ENCODE measurements at places on chromosomes 4 and X.

- DNase-seq: no peak
Measured at GRCh38 chr4:151256134-151256533, 20.8 kb upstream of the PRSS48 start.

GRCh38 chr4:127622921-127623796 is 9.6 kb upstream of the INTU start:
- no peak for DNase-seq

- DNase-seq: no peak
Measured at GRCh38 chr4:31059753-31060522, 339.8 kb downstream of the PCDH7 start.

DNA sequence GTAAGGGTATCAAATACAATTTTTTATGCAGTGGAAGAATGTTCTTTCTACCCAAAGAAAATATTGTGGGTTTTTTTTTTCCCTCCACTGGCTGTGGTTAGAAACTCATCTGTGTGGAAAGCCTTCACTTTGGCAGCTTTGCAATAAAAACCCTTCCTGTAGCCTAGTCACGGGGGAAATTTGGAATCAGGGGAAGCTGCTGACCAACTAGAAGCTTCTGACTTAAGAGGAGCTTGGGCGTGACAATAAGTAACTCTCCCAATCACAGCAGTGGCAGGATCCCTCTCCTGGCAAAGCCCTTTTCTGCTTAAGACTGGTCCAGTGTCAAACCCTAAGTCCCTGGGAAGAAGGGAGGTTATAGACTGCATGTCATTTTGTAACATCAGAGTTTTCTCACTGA is 87.9 kb downstream of the LRRC66 start:
- DNase-seq: no peak

- DNase-seq: no peak
Measured at GRCh38 chr4:113555868-113556267, 205.7 kb downstream of the CAMK2D start.

GRCh38 chr4:164866817-164867490 is 10.0 kb upstream of the APELA start:
- no peak for DNase-seq

DNA sequence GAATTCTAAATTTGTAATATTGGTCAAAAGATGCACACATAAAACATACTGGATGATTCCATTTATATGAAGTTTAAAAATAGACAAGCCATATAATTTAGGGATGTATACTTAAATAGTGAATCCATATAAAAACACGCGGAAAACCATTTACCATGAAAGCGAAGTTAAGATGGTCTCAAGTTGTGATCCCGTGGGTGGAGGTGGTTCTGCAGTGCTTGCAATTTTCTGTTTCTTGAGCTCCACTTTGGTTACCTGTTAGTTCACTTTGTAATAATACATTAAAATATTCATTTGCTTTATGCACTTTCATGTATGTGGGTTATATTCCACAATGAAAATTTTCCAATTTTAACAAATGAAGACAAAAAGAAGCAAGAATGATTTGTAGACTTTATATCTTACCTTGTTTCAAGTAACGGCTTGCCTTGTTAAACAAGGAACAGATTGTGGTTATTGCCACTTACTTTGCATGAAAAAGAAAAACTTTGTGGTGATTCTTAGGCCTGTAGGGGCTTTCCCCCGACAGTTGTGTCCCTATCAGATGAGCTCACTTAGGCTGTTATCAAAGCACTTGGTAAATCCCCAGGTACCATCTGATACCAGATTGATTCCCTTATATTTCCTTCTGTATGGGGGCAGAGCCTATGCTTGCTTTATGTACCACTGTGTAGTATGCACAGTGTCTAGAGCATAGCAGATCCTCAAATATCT is 12.2 kb downstream of the UCP1 start:
- DNase-seq: peak; percentile 21

- no peak for DNase-seq
Measured at GRCh38 chr4:95255396-95256107, 293.2 kb downstream of the UNC5C start.

GRCh38 chr4:54988655-54989054 is 136.7 kb downstream of the KDR start:
- no peak for DNase-seq

DNA sequence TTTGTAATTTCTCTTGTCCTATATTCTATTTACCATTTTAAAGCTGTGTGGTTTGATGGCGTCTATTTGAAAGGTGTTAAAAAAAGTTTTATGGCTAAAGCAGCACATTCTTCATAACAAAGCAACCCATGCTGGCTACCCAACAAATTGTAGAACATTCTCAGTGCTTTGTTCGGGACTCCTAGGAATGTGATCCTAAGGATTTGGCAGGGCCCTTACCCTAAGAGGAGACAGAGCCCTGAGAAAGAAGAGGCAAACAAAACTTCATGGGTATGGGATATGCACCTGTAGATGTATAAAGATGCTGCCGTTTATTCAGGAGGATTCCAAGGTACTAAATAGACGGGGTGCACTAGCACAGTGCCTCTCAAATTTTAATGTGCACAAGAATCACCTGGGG is 370.8 kb upstream of the DIPK2B start:
- no peak for DNase-seq

DNA sequence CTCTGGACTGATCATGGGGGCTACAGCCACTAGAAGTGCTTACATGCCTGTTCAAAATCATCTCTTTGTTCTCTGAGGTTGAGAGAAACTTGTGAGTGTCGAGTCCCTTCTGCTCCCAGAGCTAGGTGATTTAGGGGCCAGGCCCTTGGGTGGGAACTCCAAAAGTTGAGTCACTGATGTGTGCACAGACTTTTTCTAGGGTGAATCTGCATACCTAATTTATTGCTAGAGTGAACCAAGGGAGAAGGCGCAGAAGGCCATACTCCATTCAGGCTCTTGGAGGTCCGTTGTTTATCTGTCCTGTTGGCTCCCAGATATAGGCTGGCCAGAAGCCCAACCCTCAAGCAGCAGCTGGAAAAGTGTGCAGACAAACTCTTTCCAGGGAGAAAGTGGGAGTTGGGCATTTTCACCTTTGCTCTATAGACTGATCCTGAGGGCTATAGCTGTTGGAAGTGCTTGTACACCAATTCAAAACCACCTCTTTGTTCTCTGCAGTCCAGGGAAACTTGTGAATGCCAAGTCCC is 80.8 kb upstream of the ARX start:
- DNase-seq: no peak

DNA sequence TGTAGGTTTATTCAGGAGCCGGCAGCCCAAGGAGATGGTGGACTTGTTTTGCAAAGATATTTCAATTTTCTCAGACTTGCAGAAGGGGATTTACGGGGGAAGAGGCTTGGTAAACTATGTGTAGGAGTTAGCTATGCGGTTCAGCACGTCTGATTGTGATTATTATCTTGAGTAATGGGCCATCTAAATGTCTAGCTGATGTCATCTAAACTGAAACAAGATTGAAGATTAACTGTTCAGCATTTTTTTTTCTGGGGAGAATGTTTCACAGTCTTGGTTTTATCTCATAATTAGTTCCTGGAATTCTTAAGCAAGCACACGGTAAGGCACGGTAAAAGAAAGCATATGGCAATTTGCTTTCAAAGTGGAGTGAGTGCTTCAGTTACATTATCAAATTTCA is 207.3 kb upstream of the CXorf51B start:
- DNase-seq: no peak

GRCh38 chr4:122764821-122765215 is 32.3 kb downstream of the BBS12 start:
- no peak for DNase-seq

DNA sequence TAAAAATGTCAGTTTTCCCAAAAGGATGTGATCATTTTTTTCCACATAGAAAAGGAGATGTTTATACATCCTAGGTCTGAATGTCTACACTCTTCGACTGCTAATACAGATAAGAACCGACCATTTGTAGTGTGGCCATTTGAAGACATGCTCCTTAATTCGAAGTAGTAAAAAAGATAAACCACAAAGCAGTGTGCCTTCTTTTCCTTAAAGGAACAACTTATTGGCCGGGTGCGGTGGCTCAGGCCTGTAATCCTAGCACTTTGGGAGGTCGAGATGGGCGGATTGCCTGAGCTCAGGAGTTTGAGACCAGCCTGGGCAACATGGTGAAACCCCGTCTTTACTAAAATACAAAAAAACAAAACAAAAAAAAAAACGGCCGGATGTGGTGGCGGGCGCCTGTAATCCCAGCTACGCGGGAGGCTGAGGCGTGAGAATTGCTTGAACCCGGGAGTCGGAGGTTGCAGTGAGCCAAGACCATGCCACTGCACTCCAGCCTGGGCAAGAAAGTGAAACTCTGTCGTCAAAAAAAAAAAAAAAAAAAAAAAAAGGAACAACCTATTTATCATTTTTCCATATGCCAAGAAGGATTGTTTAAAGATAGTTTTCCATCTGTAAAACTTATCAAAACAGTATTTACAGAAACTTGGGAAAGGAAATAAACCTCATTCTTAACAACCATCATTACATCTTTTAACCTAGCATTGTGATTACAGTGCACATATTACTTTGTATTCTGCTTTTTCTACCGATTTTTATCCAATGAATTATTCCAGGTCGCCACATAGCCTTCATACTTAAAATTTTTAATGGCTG is 2.6 kb downstream of the INTS6L start:
- no peak for DNase-seq

DNA sequence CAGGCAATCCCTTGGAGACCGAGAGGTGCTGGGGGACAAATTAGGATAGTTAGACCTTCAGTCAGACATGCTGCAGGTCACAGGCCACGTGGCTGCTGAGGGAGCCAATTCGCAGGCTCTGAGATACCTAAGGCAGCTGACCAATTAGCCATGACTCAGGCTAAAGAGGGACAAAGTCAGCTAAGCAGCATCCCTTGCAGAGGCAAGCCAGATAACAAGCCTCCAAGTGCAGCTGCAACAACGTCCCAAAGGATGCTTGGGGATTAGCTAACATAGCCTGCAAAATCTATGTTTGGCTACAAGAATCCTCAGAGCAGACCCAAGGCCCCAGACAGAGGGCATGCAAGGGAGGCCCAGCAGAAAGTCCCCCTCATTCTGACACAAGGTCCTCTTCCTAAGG is 93.5 kb downstream of the SEL1L3 start:
- no peak for DNase-seq

DNA sequence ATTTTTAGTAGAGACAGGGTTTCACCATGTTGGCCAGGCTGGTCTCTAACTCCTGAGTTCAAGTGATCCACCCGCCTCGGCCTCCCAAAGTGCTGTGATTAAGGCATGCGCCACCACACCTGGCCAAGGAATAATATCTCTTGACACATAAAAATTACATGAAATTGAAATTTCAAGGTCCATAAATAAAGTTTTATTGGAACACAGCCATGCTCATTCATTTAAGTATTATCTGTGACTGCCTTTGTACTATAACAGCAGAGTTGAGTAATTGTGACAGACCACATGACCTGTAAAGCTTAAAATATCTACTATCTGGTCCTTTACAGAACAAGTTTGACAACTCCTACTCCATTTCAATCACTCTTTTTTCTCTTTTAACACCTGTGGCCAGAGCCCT is 17.8 kb upstream of the EGFL6 start:
- no peak for DNase-seq

DNA sequence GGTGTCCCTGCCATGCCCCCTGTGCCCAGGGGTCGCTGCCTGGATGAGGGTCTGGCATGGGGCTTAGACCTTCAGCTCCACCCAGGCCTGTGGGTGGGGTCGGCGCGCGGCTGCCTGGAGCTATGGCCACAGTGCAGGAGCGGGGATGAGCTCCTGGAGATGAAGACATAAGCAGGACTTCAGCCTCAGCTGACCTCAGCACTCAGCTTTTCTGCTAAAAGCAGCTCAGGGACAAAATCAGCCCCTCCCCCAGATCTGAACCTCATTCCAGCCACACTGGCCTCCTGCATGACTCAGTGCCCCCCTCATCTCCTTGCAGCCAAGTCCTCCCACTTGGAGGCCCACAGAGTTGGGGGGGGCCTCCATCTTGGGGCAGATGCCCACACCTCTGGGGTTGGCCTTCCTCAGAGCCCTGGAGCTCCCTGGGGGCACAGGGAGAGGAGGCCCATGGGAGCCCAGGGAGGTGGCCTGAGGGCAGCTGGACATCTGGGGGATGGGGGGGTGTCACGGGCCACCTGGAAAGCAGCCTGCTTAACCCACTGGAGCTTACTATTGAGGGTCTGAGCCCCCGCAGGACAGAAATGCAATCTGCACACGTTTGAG is 19.4 kb upstream of the CPLX1 start:
- DNase-seq: no peak

DNA sequence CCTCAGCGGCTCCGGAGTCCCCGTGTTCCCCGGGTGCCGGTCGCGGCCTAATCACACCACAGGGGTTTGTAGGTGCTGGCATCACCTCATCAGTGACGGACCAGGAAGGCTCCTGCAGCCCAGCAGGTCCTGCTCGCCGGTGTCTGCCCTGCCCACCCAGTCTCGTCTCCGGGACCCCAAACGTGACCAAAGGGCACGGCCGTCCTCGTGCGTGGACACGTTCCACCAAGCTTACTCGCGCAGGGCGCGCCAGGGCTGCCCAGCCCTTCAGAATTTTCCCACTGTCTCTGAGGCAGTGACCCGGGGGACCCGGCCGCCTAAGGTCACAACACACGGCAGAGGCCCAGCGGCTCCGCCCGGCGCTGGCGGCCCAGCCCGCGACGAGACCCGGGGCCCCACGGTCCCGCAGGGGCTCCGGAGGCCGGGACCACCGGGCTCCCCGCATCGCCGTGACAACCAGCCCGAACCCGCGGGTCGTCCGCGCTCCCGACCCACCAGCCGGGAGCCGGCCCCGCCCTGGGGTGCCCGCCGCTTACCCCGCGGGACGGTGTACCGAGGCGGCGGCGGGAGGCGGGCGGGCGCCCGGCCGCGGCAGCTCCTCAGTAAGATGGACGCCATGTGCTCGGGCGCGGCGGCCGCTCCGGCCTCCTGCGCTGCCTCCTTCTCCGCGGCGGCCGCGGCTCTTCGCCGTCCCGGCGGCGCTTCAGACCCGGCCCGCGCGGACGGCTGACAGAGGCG is 454 bp downstream of the LETM1 start:
- peak; percentile 36 for DNase-seq

DNA sequence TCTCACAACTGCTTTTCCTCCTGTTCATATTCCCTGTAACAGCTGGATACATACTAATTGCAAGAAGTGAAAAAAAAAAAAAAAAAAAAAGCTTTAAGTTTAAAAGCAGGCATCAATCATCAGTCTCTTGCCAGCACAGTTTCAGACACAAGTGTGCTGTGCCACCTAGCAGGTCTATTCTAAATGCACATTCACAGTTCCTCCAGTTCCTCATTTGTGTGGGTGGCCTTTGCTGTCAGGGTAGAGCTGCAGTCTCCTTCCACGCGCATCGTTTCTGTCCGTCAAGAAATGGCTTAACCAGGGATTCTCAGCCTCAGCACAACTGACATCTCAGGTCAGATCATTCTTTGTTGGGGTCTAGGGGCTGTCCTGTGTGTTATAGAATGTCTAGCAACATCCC is 61.6 kb downstream of the SCML1 start:
- no peak for DNase-seq

Data from GM19239 (cell line).